ENCODE measurements at places on chromosomes 6 and 20. TPM values are rescaled to one million over a fixed set of nuclear protein-coding genes. Genes with fewer than 3 reads are reported as not detected.

The RNF39 gene
- not detected for total RNA-seq

The MYCT1 gene
- total RNA-seq = 10.7 TPM

The STAU1 gene
- 57.5 TPM for total RNA-seq

The TP53TG5 gene
- total RNA-seq = not detected

The HLA-DQB1 gene
- total RNA-seq = 0.29 TPM

The LY6G6D gene
- not detected for total RNA-seq

The GNAS-AS1 gene
- not detected for total RNA-seq

The MYLK2 gene
- total RNA-seq = 255 TPM

The FOXC1 gene
- total RNA-seq = 0.92 TPM

The OXT gene
- 2.2 TPM for total RNA-seq

The AVP gene
- not detected for total RNA-seq

The HLA-DRB5 gene
- not detected for total RNA-seq

The PRRC2A gene
- 64.1 TPM for total RNA-seq

The LY86 gene
- not detected for total RNA-seq

The CST2 gene
- total RNA-seq = not detected

The PHACTR3 gene
- total RNA-seq = not detected

The SGK2 gene
- not detected for total RNA-seq

The GSTA3 gene
- not detected for total RNA-seq

The TMEM14A gene
- total RNA-seq = 0.75 TPM

The MTCH1 gene
- total RNA-seq = 118 TPM

The SLC26A8 gene
- not detected for total RNA-seq

The EYA4 gene
- 110 TPM for total RNA-seq
